Breast epithelium (tissue), 4 donors: ENCODE measurements at places on chromosomes 11 and 22. TPM values are rescaled to one million over a fixed set of nuclear protein-coding genes. Genes with fewer than 3 reads are reported as not detected.

- H3K27me3 ChIP-seq: no peaks in the 10 kb centered on the region
- no peak for DNase-seq
- H3K4me1 ChIP-seq: no peaks in the 10 kb centered on the region
- no peak overlapping the region for H3K4me3 ChIP-seq
These were observed 91.2 kb downstream of the PIWIL4 start for GRCh38 chr11:94658386-94658785.

DNA sequence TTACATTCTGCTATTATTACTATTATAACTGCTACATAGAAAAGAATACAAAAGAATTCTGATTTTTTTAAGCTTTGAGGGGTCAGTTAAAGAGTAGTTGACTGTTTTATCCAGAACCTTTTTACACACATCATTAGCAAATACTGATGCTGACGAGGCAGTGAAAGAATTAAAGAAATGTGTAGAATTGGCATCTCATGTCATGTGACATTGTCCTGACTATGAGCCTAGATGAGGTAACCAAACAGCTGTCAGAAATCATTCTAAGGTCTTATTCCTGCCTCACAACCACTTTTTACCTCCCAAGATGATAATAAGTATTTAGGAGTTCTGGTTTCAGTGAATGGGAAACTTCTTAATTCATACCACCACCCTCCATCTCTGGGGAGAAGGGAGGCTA lies 121.0 kb downstream of the SLC1A2 start:
- DNase-seq: no peak
- no peaks in the 10 kb centered on the region for H3K4me1 ChIP-seq
- no peak overlapping the region for H3K4me3 ChIP-seq
- H3K27ac ChIP-seq: no peak overlapping the region
- H3K36me3 ChIP-seq: no peaks in the 10 kb centered on the region

DNA sequence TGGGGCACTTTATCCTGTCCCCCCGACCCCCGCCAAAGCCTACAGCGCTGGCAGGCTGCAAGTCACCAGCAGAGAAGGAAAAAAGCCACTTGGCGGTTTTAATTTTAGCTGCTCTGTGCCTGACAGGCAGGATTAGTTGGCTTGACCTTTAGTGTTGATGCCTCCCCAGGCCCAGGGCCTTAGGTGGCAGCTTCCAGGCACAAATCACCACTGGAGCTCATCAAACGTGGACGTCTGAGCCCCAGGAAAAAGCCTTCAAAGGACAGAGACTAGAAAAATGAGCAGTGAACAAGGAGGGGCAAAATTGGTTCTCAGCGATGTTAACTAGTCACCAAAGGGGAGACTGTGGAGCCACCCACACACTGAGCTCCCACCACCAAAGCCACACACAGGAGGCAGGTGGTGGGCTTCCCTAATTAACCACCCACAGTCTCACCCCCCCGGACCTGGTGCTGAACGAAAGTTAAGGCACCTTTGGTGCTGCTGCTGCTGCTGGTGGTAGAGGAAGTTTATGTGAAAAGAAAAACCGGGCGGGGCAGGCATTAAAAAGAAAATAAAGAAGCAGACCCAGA lies 4.4 kb upstream of the PYGM start:
- H3K27ac ChIP-seq: peak overlapping the region; percentile 71
- H3K36me3 ChIP-seq: peaks cover 29% of the 10 kb centered on the region
- H3K4me1 ChIP-seq: peaks cover 14% of the 10 kb centered on the region
- H3K27me3 ChIP-seq: no peaks in the 10 kb centered on the region
- no peak for DNase-seq

DNA sequence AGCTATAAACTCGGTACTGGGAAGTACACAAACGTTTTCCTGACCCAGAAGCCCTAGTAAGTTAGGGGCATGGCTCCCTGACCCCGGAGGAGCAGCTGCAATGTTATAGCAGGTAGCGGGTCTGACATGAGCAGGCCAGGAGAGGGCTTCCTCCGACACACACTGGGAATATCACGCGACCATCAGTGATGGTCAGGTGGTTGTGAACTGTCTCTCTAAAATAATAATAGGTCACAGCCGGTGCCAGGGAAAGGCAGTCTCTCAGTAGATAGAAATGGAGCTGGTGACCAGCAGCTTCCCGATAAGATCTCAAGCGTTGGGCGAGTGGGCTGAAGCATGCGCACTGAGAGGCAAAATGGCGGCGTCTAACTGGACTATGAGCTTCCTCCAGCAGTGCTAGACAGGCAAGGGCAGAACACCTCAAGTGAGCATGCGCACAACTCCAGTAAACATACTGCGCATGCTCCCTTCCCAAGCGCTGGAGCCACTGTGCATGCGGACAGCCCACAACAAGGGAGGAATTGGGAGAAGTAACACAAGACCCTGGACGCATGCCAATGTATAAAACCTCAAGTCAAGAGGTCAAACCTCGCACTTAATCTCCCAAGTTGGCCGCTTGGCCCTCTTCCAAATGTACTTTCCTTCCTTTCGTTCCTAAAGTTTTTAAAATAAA lies 22.3 kb upstream of the TESMIN start:
- no peaks in the 10 kb centered on the region for H3K36me3 ChIP-seq
- H3K4me3 ChIP-seq: no peak overlapping the region
- no peaks in the 10 kb centered on the region for H3K27me3 ChIP-seq
- DNase-seq: no peak

TMEM191C gene
- not detected for total RNA-seq
